GF-D8 (cell line): ENCODE measurements at places on chromosomes 2 and 18.

DNA sequence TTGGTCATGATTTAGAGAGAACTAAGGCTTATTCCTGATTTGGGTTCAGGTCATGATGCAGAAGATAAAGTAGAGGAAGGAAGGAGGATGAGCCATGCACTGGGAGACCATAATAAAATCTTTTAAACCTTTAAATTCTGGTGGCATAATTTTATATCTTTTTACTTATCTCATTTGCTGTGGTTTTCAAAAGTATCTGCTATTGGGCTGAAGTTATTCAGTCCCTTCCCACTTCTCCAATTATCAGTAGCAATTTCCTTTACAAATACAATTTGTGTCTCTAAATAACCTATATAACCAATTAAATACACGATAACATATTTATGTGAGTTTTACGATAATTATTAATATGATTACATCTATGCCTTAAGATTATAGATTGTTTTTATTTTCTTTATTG lies 194.8 kb upstream of the SLC8A1 start:
- no peak for DNase-seq

- no peak for DNase-seq
Observed at GRCh38 chr18:73007195-73007914, 139.6 kb upstream of the NETO1 start.

DNA sequence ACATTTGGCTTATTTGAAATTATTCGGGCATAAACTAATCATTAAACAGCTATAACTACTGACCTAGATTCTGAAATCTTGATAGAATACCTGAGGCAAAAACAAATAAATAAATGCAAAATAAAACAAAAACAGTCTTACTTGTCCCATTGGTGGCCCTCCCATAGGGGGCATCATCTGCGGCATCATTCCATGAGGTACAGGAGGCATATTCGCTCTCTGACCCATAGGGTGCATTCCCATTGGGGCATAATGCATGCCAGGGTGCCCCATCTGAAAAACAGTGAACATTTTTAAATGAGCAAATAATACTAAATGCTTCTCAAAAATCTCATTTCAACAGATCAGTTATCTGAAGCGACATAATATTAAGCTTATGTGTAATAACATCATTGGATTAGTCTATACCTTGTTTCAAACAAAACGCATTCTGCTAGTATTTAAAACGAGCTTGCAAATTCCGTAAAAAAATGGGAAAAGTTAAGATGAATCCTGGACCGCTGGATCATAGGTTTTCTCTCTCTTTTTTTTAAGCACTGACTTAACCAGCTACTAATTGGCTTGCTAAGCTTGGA lies 1.3 kb downstream of the PRPF40A start:
- peak; percentile 31 for DNase-seq

DNA sequence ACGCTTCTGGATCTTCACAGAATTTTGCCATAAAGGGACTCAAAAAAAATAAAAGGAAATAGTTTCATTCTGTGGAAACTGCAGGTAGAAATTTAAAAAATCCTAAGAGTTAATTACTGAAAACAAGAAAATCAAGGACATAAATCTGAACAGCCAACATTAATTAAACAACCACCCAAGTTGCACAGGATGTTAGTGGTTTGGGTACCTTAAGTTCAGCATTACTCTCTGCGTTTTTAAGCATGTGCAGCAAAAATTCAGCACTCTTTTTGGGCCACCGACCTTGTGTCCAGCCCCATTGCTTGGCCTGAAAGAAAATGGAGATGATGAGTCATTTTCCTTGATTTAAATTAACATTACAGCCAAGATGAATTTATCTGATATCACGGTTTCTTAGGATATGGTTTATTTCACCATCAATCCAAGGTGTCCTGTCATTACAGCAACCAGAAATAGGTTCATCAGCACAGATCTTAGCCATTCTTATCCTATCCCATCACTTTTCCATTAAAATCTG lies 3.3 kb upstream of the C18orf32 start:
- no peak for DNase-seq

DNA sequence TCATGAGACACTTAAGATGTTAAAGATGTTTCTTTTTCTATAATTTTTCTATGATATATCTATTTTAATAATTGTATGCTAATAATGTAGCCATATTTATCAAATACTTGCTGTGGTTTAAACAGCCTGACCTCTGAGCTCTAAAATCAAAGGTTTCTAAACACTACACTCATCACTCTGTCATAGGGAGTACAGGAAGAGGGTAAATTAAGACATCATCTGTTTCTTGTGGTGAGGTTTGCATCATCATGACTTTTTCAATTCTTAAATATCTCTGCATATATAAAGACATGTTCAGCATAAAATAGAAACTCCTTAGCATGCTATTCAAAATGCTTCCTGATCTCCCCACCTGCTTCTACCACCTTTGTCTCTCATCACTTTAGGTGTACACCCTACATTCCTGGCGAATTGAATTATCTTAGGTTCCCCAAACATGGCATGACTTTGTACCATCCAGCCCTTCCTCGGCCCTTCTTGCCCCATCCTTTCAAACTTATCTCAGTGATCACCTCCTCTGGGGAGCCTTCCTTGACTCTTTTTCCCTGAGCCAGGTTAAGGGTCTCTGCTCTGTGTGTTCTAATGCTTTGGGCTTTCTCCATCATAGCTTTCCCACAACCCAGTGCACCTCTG lies 105.3 kb upstream of the TTN start:
- DNase-seq: no peak

DNA sequence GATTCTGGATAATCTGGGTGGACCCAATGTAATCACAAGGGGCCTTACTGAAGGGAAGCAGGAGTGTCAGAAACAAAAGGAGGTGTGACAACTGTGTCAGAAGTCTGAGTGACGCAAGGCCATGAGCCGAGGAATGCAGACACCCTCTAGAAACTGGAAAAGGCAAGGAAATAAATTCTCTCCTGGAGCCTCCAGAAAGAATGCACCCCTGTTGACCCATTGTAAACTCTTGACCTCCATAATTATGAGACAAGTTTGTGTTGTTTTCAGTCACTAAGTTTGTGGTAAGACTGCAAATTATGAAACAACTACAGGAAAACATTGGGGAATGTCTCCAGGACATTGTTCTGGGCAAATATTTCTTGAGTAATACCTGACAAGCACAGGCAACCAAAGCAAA lies 47.3 kb upstream of the B3GNT7 start:
- no peak for DNase-seq

- DNase-seq: no peak
Observed at GRCh38 chr2:151765760-151766410, 31.6 kb upstream of the NEB start.

- peak; percentile 4 for DNase-seq
Observed at GRCh38 chr2:26982102-26982742, 11.8 kb downstream of the MAPRE3 start.
